T-helper 17 cell (primary cell): ENCODE measurements at places on chromosomes 4 and X.

DNA sequence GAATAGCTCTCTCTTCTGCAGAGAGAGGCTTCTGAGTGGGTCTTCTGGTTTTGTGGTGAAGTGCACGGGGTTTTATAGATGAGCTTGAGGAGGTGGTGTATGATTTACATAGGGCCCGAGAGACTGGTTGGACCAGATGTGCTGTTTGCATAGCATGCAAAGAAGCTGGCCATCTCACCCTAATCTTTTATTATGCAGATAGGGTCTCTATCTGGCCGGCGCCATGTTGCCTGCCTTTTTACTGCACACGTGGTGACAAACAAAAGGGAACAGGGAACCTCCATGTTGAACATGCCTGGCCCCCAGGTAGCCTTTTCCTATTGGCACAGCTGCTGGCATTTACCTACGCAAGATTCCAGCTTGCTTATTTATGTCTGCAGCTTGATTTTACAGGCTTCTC lies 473.3 kb upstream of the FAM47C start:
- DNase-seq: no peak

- DNase-seq: no peak
Measured at GRCh38 chrX:1398431-1399340, 6.8 kb upstream of the SLC25A6 start.

GRCh38 chrX:9706421-9706820 lies 59.2 kb downstream of the GPR143 start:
- no peak for DNase-seq

DNA sequence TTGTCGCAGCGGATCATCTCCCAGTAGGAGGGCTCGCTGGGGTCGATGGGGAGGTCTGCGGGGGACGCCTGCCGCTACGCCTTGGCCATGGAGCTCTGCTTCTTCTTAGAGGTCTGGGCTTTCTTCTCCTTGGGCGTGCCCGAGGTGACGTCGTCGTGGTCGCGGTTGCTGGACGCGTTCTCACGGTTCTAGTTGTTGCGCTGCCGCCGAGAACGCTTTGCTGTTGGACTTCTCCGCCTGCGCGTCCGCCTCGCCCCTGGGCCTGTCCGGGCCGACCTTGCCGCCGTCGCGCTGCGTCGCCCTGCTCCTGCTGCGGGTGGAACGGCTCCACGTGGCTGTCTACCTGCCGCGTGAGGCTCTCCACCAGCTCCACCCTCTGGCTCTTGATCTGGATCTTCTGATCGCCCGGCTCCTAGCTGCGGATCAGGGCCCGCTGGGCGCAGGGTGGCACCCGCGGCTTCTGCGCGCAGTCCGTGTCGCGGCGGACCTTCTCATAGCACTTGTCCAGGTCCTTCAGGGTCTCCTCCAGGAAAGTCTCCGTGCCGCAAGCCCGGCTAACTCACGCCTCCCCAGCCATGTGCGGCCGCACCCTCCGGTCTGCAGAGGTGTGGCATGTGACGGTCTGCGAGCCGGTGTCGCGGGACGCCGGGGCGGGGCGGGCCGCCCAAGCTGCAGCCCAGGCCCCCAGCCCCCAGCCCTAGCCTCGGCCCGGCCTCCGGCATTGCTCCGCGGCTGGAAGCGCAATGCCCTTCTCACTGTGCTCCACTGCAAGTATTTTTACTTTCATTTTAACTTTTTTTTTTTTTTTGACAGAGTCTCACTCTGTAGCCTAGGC lies 40.5 kb upstream of the OGT start:
- peak; percentile 16 for DNase-seq

GRCh38 chr4:103591841-103592240 lies 127.9 kb downstream of the TACR3 start:
- DNase-seq: no peak
